ENCODE measurements at places on chromosomes 6 and 20. TPM values are rescaled to one million over a fixed set of nuclear protein-coding genes. Genes with fewer than 3 reads are reported as not detected.

The TMEM244 gene
- not detected for total RNA-seq

The RRAGD gene
- not detected for total RNA-seq

The ZNF184 gene
- 3.5 TPM for total RNA-seq

The FOXC1 gene
- total RNA-seq = 2.3 TPM

The ZSWIM3 gene
- total RNA-seq = 5.1 TPM

The SLC24A3 gene
- total RNA-seq = 1.2 TPM

The RAB32 gene
- total RNA-seq = 161 TPM

The HRH3 gene
- not detected for total RNA-seq

The LRFN2 gene
- total RNA-seq = not detected

The TRIM40 gene
- not detected for total RNA-seq

The SLC22A16 gene
- total RNA-seq = 1.1 TPM

The NRSN1 gene
- total RNA-seq = not detected

The TBXT gene
- total RNA-seq = not detected

The PROKR2 gene
- total RNA-seq = not detected

The MEI4 gene
- total RNA-seq = not detected

The LZTS3 gene
- total RNA-seq = 8.3 TPM

The CYP39A1 gene
- 0.58 TPM for total RNA-seq

The C6orf58 gene
- total RNA-seq = not detected

The SERAC1 gene
- 4.8 TPM for total RNA-seq

The PRPH2 gene
- total RNA-seq = 2.7 TPM

The VSX1 gene
- not detected for total RNA-seq

The MYLK2 gene
- 0.18 TPM for total RNA-seq

The EYS gene
- under 0.01 TPM for total RNA-seq

The PNLDC1 gene
- total RNA-seq = 0.18 TPM

The NCOA3 gene
- 20.6 TPM for total RNA-seq

The LY6G6F gene
- total RNA-seq = not detected

The SLC22A1 gene
- not detected for total RNA-seq

The ESR1 gene
- total RNA-seq = 0.86 TPM

The DSP gene
- not detected for total RNA-seq
